ENCODE measurements at places on chromosomes 11 and 22. TPM values are rescaled to one million over a fixed set of nuclear protein-coding genes. Genes with fewer than 3 reads are reported as not detected.

Gene ST3GAL4
- total RNA-seq: 12.5 TPM

Gene ZC3H12C
- 15.8 TPM for total RNA-seq

Gene KRTAP5-11
- total RNA-seq: not detected

Gene OR51E2
- total RNA-seq: 0.72 TPM

Gene SCN2B
- under 0.01 TPM for total RNA-seq

Gene ZFP91
- total RNA-seq: 25.3 TPM

Gene SLC25A45
- total RNA-seq: 0.72 TPM

Gene L3MBTL2
- 25.1 TPM for total RNA-seq

Gene SCN4B
- 0.18 TPM for total RNA-seq

Measured in IMR-90 (cell line).